ENCODE measurements at places on chromosomes 2 and 18.

- no peak for DNase-seq
These were observed 28.8 kb upstream of the TMEM18 start for GRCh38 chr2:705971-706511.

GRCh38 chr2:198375083-198375410, 570.7 kb downstream of the PLCL1 start:
- no peak for DNase-seq

- DNase-seq, result no peak
These were observed 2182.7 kb upstream of the PIK3C3 start for GRCh38 chr18:39772155-39772919.

GRCh38 chr2:227052879-227053278, 111.1 kb downstream of the COL4A4 start:
- DNase-seq, result no peak

DNA sequence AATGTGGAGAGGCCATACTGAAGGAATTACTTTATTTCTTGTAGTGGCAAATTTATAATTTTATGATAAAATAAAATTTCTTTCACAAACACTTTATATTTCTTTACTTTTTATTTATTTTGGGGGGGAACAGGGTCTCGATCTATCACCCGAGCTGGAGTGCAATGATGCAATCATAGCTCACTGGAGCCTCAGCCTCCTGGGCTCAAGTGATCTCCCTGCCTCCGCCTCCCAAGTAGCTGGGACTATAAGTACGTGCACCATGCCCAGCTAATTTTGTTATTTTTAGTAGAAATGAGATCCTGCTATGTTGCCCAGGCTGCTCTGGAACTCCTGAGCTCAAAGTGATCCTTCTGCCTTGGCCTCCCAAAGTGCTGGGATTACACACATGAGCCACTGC, 59.6 kb downstream of the SOS1 start:
- DNase-seq, result no peak

Measured in stimulated activated naive CD8-positive, alpha-beta T cell treated with anti-CD3 and anti-CD28 coated beads, Interleukin-15, Interleukin-2, amounts not matched to agents 100 U/mL and 50 U/mL, for 24 hours (primary cell).